Ovary (tissue), 10 donors: ENCODE measurements at places on chromosomes 5 and 9.
A peak's percentile ranks its signal among the peaks of the same experiment; 100 is the strongest.

DNA sequence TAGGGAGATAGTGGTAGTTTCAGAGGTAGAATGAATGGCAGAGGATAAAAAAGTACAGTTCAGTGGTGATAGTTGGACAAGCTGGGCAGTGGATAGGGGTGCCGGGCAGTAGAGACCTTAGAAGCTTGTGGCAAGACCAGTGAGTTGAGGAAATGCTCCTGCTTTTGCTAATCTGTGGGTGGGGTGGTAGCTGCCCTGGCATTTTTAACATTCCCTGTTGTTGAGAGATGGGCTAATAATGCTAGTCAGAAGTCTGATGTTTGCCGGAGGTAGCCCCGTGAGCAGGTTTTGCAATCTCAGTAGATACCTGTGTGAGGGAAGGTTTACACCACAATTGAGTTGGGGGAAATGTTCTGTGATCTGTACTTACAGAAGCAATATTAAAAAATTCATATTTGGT is 91.1 kb downstream of the TRIO start:
- no peak for DNase-seq

GRCh38 chr5:81631124-81631523 is 119.8 kb downstream of the SSBP2 start:
- DNase-seq, result no peak

GRCh38 chr9:80086822-80087345 is 515.1 kb downstream of the TLE4 start:
- DNase-seq, result no peak

GRCh38 chr5:116454417-116454927 is 120.2 kb downstream of the SEMA6A start:
- no peak for DNase-seq

DNA sequence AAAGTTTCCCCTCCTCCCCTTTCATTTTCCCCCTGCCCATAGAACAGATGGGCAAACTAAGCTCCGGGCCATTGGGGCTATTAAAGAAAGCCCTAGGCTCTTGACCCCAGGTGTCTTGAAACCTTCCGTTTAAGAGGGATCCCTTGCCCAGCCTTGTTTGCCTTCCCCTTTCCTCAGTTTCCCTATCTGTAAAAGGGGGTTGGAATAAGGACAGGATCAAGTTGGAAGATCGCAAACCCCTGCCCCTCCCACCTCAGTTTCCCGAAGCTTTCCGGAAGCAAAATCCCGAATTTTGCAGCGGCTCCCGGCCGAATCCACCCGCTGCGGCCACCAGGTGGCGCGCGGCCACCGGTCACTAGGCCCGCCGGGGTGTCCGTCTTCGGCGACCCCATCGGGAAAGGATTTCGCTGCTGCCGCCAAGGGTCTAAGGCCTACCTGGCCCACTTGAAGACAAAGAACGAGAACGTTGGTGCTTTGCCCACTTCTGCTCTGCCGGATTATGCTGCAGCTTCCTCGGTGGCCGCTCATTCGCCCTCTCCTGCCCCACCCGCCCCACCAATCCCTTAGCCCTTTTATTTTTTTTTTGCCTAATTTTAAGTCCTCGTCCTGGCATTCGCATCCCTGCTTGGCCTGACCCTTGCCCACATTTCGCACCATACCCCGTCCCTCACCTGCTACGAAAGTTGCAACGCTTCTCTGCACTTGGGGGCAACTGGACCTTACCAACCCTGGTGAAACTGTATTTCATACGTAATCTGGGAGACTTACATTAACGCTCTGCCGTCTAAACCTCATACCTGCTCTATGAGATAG is 962 bp upstream of the NR6A1 start:
- peak; percentile 81 for DNase-seq

GRCh38 chr5:33300209-33300742 is 140.5 kb upstream of the TARS1 start:
- DNase-seq, result no peak

DNA sequence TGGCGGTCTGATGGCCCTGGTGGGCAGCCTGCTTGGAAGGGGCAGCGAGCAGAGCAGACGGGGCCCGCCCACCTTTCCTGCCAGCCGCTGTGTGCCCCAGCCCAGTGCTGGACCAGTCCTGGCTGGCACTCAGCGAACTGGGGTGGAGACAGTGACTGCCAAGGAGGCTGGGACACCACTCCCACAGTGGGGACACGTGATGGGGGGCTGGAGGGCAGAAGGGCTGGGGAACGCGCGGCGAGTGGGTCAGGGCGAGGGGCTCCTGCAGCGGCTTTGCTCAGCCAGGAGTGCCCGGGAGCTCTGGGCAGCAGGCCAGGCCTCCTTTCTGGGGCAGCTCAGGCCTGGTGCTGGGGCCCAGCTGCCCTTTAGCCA is 19.5 kb downstream of the NCS1 start:
- DNase-seq, result no peak

DNA sequence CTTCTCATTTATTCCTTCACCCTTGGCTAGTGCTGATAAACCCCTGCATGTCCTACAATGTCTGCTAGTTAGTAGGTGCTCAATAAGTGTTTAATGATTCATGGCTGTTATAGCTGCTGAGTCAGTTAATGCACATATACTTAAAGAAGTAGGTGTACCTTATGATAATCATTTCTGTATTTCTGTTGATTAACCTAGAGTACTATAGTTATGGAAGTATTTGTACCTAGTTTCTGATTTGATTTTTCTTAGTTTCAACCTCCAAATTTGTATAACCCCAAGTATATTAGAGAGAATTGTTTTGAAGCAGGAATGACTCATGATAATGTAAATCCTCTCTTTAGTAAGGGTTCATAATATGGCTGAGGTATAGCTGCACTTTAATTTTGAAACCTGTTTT is 8.9 kb downstream of the SMAD5 start:
- DNase-seq, result no peak
